Left ventricle myocardium inferior (tissue), 1 donor: ENCODE measurements at places on chromosomes 1 and 21. TPM values are rescaled to one million over a fixed set of nuclear protein-coding genes. Genes with fewer than 3 reads are reported as not detected.

AADACL4 gene
- not detected for total RNA-seq

NBPF10 gene
- 0.69 TPM for total RNA-seq

PEX10 gene
- 15.8 TPM for total RNA-seq

GRCh38 chr21:36753556-36753955 is 54.6 kb downstream of the SIM2 start:
- peak overlapping the region; percentile 51 for H3K27ac ChIP-seq
- H3K27me3 ChIP-seq: peaks cover 4% of the 10 kb centered on the region
- no peak for DNase-seq
- peaks cover 4% of the 10 kb centered on the region for H3K4me1 ChIP-seq
- no peaks in the 10 kb centered on the region for H3K36me3 ChIP-seq

DNA sequence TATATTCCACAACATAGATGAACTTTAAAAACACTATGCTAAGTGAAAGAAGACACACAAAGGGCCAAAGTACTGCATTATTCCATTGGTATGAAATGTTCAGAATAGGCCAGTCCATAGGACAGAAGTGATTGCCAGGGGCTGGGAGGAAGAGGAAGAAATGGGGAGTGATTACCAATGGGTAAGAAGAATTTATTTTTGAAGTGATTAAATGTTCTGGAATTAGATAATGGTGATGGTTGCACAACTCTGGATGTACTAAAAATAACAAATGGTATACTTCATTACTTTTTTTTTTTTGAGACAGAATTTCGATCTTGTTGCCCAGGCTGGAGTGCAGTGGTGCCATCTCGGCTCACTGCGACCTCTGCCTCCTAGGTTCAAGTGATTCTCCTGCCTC is 61.7 kb downstream of the CHD5 start:
- no peaks in the 10 kb centered on the region for H3K4me1 ChIP-seq
- DNase-seq: no peak
- H3K27ac ChIP-seq: no peak overlapping the region
- H3K4me3 ChIP-seq: no peak overlapping the region

- no peak for DNase-seq
- H3K27me3 ChIP-seq: peaks cover 92% of the 10 kb centered on the region
- H3K4me1 ChIP-seq: peaks cover 33% of the 10 kb centered on the region
- no peak overlapping the region for H3K4me3 ChIP-seq
Measured at GRCh38 chr1:11482701-11483479, 3.9 kb downstream of the DISP3 start.

- H3K27ac ChIP-seq: no peak overlapping the region
- H3K4me3 ChIP-seq: no peak overlapping the region
- DNase-seq: no peak
- H3K4me1 ChIP-seq: no peaks in the 10 kb centered on the region
- H3K36me3 ChIP-seq: no peaks in the 10 kb centered on the region
Measured at GRCh38 chr1:42618866-42619265, 39.4 kb upstream of the PPIH start.

DNA sequence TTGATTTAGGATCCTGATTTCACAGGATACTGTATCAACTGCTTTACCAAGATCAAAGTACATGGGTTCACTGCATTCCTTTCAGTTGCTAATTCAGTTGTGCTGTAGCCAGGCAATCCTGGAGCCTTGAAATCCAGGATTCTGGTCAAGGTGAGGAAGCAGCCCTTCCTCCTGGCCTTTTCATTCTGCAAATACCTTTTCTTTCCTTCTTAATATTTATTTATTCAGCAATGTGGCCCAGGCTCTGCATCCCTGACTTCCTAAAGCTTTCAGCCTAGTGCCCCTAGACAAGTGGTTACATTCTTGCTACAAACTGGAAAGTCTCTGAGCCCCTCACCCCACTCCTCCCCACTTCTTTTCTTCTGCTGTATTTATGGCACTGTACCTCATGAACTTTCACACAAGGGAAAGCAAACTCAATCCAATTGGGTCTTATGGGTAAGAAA is 16.2 kb downstream of the LRRC8D start:
- no peak for DNase-seq
- no peaks in the 10 kb centered on the region for H3K27me3 ChIP-seq
- H3K36me3 ChIP-seq: no peaks in the 10 kb centered on the region
- no peak overlapping the region for H3K27ac ChIP-seq
- peaks cover 56% of the 10 kb centered on the region for H3K4me1 ChIP-seq

- no peaks in the 10 kb centered on the region for H3K27me3 ChIP-seq
- no peak overlapping the region for H3K27ac ChIP-seq
- H3K4me1 ChIP-seq: peaks cover 9% of the 10 kb centered on the region
- peaks cover 9% of the 10 kb centered on the region for H3K36me3 ChIP-seq
- no peak for DNase-seq
- H3K4me3 ChIP-seq: no peak overlapping the region
Measured at GRCh38 chr21:16624479-16625118, 888.2 kb upstream of the CXADR start.

GRCh38 chr1:248372394-248372793 is 3.2 kb upstream of the OR2T6 start:
- H3K4me1 ChIP-seq: no peaks in the 10 kb centered on the region
- H3K27me3 ChIP-seq: no peaks in the 10 kb centered on the region
- H3K4me3 ChIP-seq: no peak overlapping the region
- H3K36me3 ChIP-seq: no peaks in the 10 kb centered on the region
- H3K27ac ChIP-seq: no peak overlapping the region

DNA sequence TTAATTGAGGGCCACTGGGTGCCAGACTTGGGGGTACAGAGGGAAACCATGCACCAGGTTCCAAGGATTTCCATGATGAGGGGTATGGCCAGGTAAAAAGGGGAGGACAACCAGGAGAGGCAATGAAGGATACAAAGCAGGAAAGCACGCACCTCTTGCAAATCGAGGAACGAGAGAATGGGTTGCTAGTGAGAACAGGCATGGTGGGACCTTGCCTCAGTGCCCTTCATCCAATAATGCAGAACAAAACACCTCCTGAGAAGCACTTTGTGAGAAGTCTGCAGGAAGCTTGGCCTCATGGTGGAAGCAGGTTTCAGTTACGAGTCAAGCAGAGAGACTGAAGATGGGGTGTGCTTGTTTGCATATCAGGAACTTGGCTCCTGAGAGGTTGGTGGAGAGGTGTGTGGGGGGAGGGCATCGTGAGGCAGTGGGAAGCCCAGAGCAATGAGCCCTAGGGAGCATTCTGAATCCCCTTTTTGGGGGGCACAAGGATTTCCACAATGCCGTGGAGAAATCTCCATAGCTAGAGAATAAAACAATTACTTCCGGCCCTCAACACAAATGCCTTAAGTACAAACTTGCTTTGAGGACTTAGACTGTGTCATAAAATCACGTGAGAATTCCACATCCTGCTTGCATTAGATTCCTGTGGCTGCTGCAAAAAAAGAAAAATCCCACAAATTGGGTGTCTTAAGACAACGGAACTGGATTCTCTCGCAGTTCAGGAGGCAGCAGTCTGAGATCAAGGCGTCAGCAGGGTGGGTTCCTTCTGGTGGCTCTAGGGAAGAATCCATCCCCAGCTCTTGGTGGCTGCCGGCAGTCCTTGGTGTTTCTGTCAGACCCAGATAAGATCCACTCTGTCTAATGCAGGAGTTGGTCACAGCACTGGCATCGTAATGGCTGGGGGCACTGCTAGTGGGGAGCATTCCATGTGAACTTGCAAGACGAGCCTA is 54.9 kb upstream of the BACE2 start:
- H3K27ac ChIP-seq: no peak overlapping the region
- H3K4me1 ChIP-seq: peaks cover 9% of the 10 kb centered on the region
- no peak for DNase-seq
- no peaks in the 10 kb centered on the region for H3K36me3 ChIP-seq

DNA sequence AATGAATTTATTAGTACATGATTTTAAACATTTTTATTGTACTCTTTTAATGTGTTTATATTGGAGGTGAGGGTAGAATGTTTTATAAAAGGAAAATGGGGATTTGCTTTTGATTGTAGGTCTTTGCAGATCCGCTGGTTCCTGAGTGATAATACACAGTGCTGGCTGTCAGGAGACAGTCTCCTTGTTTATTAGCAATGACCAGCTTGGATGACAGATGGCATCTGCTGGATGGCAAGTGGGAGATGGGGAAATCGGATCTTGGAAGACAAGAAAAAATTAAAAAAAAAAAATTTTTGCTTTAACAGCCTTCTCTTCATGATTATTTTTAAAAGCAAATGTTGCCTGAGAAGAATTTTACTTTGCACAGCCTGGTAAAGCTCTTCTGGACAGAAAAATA is 4.4 kb upstream of the PHTF1 start:
- H3K36me3 ChIP-seq: peaks cover 40% of the 10 kb centered on the region
- no peak for DNase-seq
- peaks cover 16% of the 10 kb centered on the region for H3K4me1 ChIP-seq

DNA sequence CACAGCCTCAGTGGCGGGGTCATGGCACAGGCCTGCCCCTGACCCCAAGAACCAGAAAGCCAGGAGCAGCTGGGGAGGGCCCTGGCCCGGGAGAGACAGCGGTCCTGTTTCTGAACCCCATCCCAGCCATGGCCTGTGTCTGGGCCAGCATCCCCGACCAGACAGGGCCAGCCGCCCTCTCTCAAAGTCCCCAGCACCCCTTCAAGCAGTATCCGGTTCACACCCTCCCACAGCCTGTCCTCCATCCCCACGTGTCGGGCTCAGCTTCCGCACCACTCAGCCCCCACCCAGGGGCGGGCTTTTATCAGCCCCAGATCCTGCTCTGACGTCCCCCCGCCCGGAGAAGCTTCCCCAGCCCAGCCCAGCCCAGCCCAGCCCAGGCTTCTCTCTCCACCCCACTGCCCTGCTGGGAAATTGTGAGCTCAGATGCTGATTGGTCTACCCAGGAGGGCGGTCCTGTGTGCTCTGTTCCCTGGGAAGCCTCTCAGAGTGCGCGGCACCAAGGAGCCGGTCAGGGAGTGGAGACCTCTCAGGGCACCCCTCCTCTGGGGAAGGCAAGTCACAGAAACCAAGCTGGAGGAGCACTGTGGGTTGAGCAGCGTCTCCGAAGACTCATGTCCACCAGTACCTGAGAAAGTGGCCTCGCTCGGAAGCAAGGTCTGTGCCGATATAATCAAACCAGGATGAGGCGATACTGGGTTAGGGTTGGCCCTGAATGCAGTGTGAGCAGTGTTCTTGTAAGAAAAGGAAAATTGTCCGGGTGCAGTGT is 4.7 kb upstream of the FAAP20 start:
- peak overlapping the region; percentile 71 for H3K4me3 ChIP-seq
- no peaks in the 10 kb centered on the region for H3K27me3 ChIP-seq
- DNase-seq: peak; percentile 93
- peak overlapping the region; percentile 81 for H3K27ac ChIP-seq
- no peaks in the 10 kb centered on the region for H3K36me3 ChIP-seq
- peaks cover 59% of the 10 kb centered on the region for H3K4me1 ChIP-seq

DNA sequence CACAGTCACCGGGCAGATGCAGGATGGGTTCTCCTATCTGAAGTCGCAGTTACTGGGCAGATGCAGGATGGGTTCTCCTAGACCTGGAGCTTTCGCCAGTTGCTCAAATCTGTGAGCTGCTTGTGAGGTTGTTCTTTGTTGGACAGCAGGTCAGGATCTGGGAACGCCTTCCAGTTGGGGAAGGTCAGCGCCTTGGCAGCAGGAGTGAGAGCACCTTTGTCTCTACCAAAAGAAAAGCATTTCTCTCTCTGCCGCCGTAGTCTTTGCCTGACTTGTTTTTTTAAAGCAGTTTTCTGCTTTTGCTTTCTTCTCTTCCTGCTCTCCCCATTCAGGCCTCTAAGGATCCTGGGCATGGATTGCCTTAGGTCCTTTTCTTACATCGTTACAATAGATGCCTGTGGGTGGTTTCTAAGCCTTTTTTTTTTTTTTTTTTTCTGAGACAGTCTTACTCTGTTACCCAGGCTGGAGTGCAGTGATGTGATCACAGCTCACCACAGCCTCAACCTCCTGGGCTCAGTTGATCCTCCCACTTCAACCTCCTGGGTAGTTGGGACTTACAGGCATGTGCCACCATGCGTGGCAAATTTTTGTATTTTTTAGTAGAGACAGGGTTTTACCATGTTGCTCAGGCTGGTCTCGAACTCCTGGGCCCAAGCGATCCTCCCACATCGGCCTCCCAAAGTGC is 15.7 kb downstream of the PEX14 start:
- H3K4me1 ChIP-seq: peaks cover 29% of the 10 kb centered on the region
- H3K36me3 ChIP-seq: no peaks in the 10 kb centered on the region
- DNase-seq: no peak

GRCh38 chr1:99606306-99606705 is 39.6 kb upstream of the PALMD start:
- no peak overlapping the region for H3K27ac ChIP-seq
- H3K36me3 ChIP-seq: no peaks in the 10 kb centered on the region
- H3K4me1 ChIP-seq: peaks cover 16% of the 10 kb centered on the region
- no peaks in the 10 kb centered on the region for H3K27me3 ChIP-seq
- DNase-seq: no peak
- H3K4me3 ChIP-seq: no peak overlapping the region

DNA sequence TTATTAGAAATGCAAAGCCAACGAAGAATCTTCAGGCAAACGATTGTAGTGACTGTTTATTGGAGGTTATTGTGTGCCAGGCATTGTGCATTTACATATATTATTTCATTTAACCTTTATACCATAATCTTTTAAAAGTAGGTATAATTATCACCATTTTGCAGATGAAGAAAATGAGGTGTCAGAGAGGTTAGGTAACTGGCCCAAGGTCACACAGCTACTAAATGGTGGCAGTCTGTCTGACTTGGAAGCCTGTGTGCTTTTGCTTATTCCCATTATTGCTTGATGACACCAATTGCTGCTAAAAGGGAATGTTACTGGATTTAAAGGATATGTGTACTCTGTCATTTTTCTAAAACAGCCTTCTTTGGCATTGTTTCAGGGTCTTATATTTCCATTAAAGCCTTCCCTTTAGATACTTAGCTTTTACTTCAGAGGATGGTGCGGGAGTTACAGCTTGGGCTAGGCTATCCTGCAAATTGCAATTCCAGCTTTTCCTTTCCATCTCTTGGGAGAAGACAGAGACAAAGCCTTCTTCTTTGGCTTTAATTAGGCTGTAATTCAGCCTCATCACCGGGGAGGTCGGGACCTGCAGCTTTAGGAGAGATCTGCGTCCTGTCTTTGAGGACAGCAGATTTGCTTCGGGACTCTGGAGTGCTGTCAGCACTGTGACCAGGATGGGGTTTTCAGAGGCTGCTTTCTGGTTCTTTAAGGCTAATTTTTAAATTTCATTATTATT is 37.4 kb upstream of the ERRFI1 start:
- DNase-seq: peak; percentile 19
- H3K27me3 ChIP-seq: no peaks in the 10 kb centered on the region
- H3K4me3 ChIP-seq: no peak overlapping the region
- H3K36me3 ChIP-seq: no peaks in the 10 kb centered on the region
